ENCODE measurements at places on chromosomes 3 and 15.

- no peak for DNase-seq
Measured at GRCh38 chr3:60912142-60912541, 339.1 kb downstream of the FHIT start.

DNA sequence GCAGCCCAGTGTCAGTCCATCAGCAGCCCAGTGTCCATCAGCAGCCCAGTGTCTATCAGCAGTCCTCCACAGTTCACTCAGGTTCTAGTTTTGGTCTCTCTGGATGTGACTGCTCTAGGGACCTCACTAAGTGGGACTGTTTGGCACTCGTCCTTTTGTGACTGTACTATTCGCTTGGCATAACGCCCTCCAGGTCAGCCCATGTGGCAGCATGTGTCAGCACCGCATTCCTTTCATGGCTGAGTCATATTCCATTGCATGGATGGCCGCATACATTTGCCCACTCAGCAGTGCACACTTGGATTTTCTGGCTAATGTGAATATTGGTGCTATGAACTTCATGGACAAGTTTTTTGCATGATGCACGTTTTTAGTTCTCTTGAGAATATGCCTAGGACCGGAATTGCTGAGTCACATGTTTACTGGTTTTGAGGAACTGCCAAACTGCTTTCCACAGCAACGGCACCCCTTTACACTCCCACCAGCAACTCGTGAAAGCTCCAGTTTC, 16.4 kb downstream of the CHST13 start:
- peak; percentile 95 for DNase-seq

DNA sequence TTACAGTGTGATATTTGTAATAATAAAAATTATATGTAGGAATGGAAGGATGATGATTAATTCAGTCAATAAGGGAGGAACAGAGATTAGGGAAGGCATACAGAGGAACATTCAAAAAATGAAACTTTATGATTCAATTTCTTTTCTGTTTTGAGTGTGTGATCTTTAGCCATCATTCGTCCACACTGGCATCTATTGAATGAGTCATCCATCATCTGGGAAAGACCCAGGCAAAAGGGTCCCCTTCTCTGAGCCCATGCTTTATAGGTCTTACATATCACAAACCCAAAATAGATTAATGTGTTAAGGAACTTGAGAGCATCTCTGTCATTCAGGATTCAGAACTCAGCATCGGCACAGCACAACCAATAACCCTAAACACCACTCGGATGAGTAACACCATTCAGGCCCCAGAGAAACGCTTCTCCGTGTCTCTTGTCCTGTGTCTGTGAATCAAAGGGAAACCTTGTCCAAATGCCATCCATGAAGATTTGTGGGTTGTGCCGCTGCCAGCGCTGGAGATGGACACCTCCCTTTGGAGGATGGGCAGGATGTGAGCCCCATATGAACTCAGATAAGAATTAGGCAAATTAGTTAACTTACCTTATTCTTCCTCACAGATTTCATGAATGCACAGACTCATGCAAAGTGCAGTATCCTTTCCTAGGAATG, 21.7 kb upstream of the TPM1 start:
- DNase-seq, result no peak

GRCh38 chr3:159987291-159987711, 1.3 kb upstream of the IL12A start:
- DNase-seq, result no peak

- DNase-seq, result peak; percentile 36
Measured at GRCh38 chr3:152595975-152596821, 238.7 kb upstream of the P2RY1 start.

- no peak for DNase-seq
Measured at GRCh38 chr15:97866959-97867358, 93.5 kb upstream of the ARRDC4 start.

DNA sequence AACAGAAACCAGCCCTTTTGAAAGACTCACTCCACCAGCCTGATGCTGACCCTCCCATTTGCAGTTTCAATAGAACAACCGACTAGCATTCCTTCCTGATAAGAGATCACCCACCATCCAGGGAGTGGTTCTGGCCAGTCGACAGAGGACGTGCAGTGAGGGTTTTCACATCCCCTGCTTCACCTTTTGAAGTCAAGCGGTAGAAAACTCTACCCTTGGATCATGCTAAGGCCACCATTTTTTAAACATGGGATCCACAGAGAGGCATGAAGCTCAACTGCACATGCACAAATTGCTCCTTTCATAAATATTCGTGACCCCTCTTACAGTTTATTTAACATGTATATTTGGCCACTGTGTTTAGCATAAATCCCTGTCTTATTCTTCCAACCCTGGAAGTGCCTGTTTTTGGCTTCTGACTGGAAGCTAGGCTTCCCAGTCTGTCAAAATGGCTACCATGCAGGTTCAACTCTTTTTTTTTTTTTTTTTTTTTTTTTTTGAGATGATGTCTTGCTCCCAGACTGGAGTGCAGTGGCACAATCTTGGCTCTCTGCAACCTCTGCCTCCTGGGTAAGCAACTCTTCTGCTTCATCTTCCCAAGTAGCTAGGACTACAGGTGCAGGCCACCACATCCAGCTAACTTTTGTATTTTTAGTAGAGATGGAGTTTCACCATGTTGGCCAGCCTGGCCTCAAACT, 1.0 kb upstream of the THUMPD3 start:
- DNase-seq, result no peak

- DNase-seq, result no peak
Measured at GRCh38 chr3:132635052-132635451, 24.6 kb downstream of the ACAD11 start.

DNA sequence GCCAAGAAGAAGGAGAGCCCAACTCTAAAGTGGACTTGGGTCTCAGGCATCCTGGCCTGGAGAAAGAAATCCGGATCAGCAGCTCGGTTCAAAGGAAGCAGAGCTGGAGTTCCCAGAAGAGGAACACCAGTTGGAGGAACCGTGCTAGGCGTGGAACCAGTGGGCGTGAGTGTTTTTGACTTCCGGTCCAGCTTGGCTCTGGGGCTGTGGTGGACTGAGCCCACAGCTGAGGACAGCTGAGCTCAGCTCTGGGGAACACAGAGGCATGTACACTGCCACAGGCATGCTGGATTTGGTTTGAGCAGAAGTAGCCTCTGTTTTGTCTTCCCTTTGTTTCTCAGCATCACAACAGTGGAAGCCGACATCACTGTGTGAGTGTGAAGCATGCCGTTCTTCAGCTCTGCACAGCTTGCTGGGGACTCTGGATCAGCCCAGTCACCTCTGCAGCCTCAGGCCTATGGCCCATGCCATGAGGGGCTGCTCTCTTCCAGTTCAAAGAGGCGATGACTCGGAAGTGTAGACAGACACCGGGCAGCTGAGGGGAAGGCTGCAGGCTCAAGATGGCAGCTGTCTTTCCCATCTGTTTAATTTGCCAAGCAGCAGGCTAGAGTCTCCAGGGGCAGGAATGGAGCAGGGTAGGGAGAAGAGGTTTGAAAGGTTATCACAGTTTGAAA, 185.8 kb upstream of the UBE3A start:
- no peak for DNase-seq

- DNase-seq, result peak; percentile 24
Measured at GRCh38 chr15:24954783-24955530, at the start of the genes SNRPN and SNURF. TSS of gene SNRPN (plus strand) at chr15:24954987. CDS start at chr15:24974454, 19,467 bp downstream. TSS of gene SNURF (plus strand) at chr15:24954987. CDS start at chr15:24955049, 62 bp downstream.

GRCh38 chr3:172218350-172219323, 179.3 kb downstream of the FNDC3B start:
- DNase-seq, result no peak

DNA sequence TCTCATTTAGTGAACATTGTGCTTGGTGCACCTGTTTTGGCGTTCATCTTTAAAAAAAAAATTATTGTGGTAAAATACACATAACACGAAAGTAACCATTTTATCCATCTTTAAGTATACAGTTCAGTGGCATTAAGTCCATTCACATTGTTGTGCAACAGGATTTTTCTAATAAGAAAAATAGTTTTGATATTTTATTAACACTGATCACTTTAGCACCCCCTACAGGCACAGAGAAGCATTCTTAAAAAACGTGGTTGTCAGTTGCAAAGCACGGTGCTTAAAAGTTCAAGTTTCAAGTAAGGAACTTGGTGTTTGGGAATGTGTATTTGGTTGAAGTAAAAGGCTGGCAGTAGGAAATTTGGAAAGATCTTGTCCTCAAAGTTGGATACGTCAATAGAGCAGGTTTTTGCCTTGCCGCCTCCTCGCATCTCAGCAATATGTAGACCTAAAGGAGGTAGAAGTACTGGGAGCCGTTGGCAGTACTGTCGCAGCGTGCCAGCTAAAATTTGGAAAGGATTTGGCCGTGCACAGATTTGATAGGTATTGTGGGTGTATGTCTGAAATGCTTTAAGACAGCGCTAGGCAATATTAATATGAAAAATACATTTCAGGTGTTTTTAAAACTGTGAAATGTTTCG, 110.4 kb downstream of the LRRC28 start:
- no peak for DNase-seq

- no peak for DNase-seq
Measured at GRCh38 chr15:99132122-99132521, 27.2 kb downstream of the SYNM start.

DNA sequence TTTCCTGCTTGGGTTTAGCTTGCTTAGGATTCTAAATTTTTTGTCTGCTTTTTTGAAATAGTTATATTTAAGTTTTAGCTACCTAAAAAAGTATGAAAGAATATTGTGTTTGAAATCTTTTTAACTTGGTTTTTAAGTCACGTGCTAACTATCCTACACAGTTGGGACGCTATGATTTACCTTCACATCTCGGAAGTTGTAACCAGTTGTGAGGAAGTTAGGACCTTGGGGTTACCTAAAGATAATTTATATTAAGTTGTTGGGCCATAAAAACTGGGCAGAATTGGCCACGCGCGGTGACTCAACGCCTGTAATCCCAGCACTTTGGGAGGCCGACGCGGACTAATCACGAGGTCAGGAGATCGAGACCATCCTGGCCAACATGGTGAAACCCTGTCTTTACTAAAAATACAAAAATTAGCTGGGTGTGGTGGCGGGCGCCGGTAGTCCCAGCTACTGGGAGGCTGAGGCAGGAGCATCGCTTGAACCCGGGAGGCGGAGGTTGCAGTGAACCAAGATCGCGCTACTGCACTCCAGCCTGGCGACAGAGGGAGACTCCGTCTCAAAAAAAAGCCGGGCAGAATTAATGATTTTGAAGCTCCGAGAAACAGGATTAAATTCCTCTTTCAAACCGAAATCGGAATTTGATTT, 1.0 kb downstream of the ZFAND6 start:
- peak; percentile 40 for DNase-seq

DNA sequence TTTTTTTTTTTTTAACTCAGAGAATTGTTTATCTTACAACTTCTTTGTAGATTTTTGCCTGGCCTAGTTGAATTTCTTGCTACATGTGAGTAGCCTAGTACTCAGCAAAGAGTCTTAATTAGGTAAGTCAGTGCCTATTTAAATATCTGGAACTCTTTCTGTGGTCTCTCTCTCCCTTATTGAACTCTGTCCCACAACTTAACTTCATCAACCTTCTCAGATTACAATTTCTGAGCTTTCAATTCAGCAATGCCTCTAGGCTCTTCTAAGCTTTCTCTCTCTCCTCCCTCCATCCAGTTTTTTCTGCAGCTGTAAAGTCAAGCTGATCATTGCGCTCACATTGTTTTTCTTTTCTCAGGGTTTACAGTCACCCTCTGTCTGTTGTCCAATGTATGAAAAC, 517.6 kb upstream of the ROBO1 start:
- no peak for DNase-seq

DNA sequence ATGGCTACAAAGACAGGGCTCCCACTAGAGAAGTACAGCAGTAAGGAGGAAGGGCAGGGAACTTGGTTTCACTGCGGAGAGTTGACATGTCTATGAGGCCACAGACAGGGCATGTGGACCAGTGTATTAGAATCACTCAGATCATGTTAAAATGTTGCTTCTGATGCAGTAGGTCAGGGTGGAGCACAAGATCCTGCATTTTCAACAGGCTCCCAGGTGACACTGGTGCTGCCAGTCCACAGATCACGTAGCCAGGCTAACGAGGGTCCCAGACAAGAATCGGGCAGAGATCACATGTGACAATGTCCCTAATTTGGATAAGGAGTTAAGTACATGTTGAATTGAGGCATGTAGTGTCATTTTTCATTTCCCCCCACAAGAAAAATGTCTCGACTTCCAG, 73.6 kb downstream of the SPSB4 start:
- no peak for DNase-seq

- DNase-seq, result no peak
Measured at GRCh38 chr15:84111575-84111974, 124.0 kb upstream of the GOLGA6L4 start.

- peak; percentile 6 for DNase-seq
Measured at GRCh38 chr3:47162697-47163168, 1.2 kb downstream of the SETD2 start.

- DNase-seq, result no peak
Measured at GRCh38 chr3:145145461-145145860, 1015.5 kb downstream of the PLOD2 start.

GRCh38 chr3:80190051-80190450, 422.3 kb upstream of the ROBO1 start:
- DNase-seq, result peak; percentile 0

- no peak for DNase-seq
Measured at GRCh38 chr15:58268746-58269267, 130.6 kb downstream of the AQP9 start.

DNA sequence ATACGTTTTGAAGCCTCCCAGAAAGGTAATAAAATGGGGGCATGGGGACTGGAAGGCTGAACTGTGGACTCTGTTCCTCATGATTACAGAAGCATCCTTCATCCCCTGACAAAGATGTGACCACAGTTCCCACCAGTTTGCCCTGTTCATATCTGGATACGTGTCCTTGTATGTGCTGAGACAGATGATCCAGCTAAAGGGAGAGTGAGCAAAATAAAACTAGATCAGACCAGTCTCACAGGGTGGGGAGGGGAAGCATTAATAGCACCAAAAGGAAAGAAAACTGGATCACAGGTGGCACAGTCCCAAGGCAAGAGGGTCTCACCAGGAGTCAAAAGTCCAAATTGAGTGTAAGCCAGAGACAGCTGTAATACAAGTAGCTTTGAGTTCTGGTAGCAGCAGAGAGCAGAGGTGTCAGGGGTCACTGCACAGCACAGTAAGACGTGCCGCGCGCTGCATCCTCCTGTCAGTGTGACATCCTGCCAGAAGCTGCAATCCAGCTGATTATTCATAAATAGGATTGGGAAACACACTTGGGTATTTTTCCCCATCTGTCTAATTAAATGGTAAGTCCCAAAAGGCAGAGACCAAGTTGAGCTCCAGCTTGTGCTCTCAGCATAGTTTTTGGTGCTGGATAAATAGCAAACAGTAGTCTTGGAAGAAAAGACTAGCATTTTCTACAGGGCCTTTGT, 560.0 kb upstream of the CFAP20DC start:
- no peak for DNase-seq

Measured in A172 (cell line).